ENCODE measurements at places on chromosomes 12 and 14.

- DNase-seq = no peak
Observed at GRCh38 chr12:110074089-110074488, 25.8 kb upstream of the C12orf76 start.

DNA sequence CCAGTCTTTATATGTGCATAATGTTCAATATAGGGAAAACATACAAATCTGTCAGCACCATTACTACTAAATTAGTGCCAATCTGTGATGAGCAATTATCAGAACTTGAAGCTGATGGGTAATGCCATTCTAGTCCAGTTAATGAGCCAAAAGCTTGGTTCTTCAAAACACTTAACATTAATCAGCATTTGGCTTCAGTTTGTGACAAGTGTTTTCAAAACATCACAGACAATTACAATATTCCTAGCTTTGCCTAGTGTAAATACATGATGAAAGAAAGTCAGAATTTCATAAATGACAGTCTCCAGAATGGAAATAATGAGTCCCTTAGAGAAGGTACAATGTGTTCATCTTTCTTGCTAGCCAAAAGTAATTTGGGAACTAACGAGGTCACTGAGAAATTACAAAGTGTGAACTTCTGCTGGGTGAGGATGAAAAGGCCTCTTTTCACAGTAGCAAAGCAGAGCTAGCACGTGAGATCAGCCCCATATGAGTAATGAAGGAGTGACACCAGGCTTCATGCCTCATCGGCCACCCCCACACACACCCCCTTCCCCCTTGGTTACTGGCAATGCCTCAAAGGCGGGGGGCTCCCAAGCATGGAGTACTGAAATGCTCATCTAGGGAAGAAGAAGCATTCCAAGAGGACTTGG lies 180.6 kb upstream of the EEA1 start:
- DNase-seq = no peak

DNA sequence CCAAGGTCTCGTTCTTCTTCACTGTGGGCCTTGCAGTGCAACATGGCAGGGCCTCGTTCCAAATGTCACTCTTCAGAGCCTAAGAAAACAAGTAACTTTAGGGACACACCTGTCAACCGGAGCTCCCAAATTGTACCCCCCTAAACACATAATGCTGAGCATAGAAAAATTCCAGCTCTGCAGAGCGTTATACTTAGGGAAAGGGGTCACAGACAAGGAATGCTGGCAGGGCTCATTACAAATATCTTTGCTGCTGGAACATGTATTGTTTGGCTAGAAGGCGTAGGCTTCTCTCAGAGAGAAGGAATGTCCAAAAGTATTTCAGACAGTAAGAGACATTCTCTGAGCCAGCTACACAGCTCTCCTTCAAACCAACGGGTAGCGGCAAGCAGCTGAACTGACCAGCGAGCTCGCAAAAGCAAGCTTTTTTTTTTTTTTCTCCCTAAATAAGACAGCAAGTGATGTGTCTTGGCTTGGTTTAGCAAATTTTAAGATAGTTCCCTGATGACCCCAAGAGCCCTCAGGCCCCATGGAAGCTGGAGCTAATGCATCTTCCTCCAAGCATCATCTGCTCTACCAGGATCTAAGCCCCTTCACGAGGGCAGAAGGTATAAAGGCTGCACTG lies 24.5 kb downstream of the SSH1 start:
- DNase-seq = no peak

DNA sequence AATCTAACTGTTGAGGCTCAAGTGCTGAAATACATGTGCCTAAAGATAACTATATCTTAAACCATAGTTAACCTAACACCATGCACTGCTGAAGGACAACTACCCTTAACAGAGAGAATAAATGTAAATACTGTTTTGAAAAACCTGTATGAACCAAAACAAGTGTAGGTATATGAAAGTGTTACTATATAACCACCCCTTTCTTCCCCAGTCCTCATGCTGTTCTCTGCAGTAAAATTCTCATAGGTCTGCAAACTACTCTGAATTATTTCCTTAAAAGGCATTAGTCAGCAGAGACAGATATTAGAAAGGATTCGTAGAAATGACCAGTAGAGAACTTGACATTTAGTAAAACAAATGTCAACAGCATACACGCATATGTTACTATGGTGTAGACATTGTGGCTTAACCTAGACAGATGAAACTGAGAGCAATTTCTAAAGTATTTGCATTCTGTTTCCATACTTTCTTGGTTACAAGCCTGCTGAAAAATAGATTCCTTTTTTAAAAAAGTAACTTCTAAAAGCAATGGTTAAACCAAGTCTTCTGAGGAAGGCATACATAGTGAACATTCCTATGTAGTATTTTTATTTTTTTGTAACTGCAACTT lies 13.9 kb downstream of the CSRP2 start:
- no peak for DNase-seq

- DNase-seq = no peak
Observed at GRCh38 chr12:77833329-77833728, 2.6 kb downstream of the NAV3 start.

DNA sequence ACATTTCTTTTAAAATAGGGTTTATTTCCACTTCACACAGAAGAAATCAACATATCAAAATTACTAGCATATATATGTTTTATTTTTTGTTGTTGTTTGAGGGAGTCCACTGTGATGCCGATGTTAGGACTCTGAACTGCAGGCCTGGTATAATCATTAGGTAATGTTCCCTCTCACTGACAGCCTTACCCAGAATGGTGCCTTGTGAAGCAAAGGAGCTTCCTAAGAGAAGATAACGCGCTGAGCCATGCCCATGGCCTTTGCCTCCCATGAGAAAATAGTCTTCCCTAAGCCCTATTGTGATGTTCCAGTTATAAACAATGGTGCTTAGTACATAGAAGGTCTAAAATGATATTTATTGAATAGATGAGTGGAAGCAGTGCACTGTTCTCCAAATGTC lies 12.0 kb downstream of the GNG2 start:
- DNase-seq = no peak

- no peak for DNase-seq
Observed at GRCh38 chr12:119178544-119179334, at the start of gene HSPB8. Gene HSPB8, plus strand, starts transcription at chr12:119178931. Its CDS starts 382 bp downstream, at chr12:119179313.

GRCh38 chr12:67666605-67667004 lies 18.1 kb downstream of the DYRK2 start:
- no peak for DNase-seq

GRCh38 chr12:69343885-69344612 lies 4.1 kb upstream of the LYZ start:
- no peak for DNase-seq

- no peak for DNase-seq
Observed at GRCh38 chr14:55814064-55814463, 234.1 kb downstream of the KTN1 start.

DNA sequence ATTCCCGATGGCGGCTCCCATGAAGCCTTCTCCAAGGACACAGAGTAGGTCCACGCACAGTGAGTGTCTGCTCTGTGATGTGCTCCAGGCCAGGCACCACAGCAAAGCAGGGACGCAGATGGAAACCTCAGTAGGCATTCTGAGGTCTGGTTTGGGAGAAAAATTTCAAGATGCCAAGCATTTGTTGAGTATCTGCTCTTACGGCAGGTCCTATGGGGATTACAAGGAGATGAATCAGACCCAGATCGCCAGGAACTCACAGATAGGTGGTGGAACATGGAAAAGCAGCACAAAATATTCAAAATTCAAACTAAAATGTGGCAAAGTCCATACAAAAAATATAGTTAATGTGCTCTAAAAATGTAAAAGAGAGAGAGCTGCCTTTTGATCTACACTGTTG lies 684.9 kb upstream of the TMEM132C start:
- DNase-seq = no peak

- DNase-seq = no peak
Observed at GRCh38 chr12:59076622-59077021, 156.3 kb upstream of the LRIG3 start.

GRCh38 chr14:102833341-102833740 lies 56.1 kb downstream of the TRAF3 start:
- no peak for DNase-seq

DNA sequence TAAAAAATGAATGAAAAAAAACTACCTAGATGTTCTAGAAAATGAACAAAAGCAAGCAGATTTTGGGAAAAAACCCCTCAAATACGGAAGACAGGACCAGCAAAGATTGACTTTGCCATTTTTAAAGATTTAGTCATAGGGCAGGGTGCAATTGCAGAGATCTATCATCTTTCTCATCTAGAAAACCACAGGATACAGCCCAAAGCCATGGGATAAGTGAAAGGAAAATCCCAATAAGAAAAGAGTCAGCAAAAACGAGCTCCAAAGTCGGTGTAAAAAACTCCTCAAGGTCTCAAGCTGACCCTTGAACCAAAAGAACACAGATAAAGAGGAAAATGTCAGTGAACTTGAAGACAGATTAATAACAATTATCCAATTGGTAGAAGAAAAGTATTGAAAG lies 28.0 kb downstream of the CEP290 start:
- DNase-seq = no peak

- DNase-seq = peak; percentile 59
Observed at GRCh38 chr14:56491299-56492285, 88.0 kb upstream of the TMEM260 start.

- no peak for DNase-seq
Observed at GRCh38 chr14:34425095-34425851, 36.8 kb downstream of the SPTSSA start.

DNA sequence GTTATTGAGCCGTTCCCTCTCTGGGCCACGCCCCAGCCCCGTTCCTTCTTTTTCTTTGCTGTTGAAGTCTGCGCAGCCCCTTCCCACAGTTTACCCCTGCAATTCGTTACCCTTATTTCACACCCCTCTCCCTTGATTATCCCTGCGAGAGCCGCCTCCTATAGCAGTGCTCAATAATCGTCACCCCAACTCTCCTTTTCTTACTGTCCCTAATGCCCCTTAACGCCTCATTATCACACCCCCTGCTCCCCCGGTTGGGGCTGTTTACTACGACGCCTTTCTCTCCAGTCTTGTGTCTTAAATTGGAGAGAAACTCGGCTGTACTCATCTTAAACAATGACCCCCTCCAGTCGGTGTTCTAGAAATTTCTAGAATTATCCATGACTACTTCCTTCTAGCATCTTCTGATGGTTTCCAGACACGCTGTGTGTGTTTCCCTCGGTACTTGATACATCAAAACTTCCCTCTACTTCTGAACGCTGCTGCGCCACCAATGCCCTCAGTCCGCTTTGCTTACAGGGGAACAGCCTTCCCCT lies 713 bp upstream of the FBXL14 start:
- DNase-seq = no peak

GRCh38 chr12:124402248-124403066 lies 107.6 kb downstream of the RFLNA start:
- no peak for DNase-seq

DNA sequence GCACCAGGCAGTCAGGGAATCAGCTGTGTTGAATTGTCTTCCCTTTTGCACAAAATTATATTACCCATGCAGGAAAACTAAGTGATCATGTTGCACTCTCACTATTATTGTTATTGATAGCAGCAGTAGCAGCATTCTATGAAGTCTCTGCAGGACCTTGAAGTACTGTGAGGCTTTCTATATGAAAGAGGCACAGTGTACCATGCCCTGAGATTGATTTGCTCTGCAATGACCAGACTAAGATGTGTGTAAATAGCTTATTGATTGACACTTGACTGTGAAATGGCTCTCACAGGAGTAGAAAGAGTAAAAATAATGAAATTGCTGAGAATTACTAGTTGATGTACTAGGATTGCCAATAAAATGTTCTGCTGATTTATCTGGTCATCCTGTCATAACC lies 99.9 kb downstream of the KICS2 start:
- no peak for DNase-seq

DNA sequence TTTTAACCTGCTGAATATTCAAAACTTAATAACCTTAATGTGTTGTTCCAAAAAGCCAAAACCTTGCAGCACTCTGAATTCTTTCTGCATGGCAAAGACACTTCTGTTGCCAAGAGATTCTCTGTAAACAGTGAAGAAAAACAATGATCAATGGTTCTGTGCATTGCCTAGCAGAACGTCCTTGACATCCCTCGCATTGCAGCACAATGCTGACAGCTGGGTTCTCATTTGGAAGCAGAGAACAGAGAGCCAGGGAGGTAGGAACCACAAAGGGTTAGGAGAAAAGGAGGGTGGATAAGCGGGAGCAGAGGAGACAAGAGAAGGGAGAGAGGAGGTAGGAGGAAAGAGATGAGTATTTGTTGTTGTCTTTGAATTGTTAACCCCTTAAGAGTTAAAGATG lies 501.1 kb downstream of the NAV3 start:
- no peak for DNase-seq

- DNase-seq = no peak
Observed at GRCh38 chr12:49874142-49874897, 29.4 kb downstream of the FAIM2 start.

- DNase-seq = no peak
Observed at GRCh38 chr12:15774819-15775218, 14.4 kb downstream of the EPS8 start.

DNA sequence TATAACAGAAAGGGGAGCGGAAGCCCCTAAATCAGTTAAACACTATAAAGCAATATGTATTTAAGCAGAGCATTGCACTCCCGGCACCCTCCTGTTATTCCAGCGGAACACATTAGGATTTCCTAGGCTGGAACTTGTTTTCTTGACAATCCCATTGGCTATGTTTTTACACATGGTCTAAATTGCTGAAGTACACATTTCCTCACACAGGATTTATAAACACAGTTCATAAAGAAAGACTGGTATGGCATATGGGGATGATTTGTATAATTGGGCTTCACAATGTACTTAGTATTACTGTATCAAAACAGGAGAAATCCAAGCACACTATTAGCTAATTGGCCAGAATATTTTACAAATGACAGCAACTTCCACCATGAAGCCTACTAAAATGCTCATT lies 23.3 kb downstream of the PAX9 start:
- no peak for DNase-seq

DNA sequence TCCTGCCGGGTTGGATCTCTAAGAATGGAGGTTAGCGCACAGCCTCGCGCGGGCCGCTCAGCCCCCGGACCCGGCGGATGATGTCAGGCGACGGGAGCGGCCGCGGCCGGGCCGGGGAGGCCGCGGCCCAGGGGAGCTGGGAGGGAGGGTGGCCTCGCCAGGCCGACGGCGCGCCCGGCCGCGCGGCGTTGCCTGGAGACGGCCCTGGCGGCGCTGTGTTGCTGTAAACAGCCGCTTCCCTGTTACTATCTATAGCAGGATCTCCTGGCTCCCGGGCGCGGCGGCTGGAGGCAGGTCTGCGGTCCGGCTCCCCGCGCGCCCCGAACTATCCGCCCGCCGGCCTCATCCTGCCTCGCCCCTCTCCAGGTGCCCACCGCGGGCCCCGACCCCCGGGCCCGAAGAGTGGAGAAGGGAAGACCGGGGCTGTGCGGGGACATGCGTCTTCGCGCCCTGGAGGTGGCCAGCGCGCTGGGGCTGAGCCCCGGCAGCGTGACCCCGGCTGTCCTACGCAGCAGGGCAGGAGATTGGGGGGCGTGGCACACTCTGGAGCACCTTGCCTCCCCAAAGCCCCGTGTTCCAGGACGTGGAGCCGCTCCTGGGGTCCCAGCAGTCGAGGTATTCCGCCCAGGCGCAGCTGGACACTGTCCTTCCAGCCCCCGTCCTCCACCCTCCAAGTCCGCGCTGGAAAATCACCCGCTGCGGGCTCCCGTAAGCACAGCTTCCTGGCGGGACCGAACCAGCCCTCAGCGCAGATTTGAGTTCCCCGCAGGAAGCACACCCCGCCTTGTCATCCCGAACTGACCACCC lies 1.4 kb upstream of the FOS start:
- DNase-seq = peak; percentile 59

All from NCI-H1930 (cell line).